ENCODE measurements at places on chromosomes 11 and 22. TPM values are rescaled to one million over a fixed set of nuclear protein-coding genes. Genes with fewer than 3 reads are reported as not detected.

MPEG1 gene
- total RNA-seq: 6.0 TPM

LINC01488 gene
- not detected for total RNA-seq

DNA sequence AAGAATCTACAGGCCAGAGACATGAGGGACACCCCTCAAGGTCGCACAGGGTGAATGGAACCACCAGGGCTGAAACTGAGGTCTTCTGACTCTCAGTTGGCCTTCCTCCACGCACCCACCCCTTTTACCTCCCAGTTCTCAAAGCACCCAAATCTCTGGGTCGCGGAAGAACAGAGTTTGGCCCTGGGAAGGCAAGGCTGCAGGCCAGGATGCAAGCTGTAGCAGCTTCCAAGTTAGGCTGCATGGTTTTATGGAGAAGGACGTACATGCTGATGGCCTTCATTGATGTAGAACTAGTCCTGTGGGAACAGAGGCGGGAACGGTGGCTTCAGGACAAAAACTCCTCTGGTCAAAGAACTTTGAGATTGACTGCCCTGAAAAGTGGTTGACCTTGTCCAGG is 143.5 kb upstream of the B3GAT1 start:
- no peaks in the 10 kb centered on the region for H3K27me3 ChIP-seq
- DNase-seq: no peak
- H3K4me3 ChIP-seq: no peak overlapping the region
- no peaks in the 10 kb centered on the region for H3K36me3 ChIP-seq
- H3K4me1 ChIP-seq: no peaks in the 10 kb centered on the region

- DNase-seq: no peak
- H3K27me3 ChIP-seq: peaks cover 21% of the 10 kb centered on the region
- H3K36me3 ChIP-seq: no peaks in the 10 kb centered on the region
- no peaks in the 10 kb centered on the region for H3K4me1 ChIP-seq
- no peak overlapping the region for H3K27ac ChIP-seq
Observed at GRCh38 chr22:49088801-49089791, 738.6 kb downstream of the BRD1 start.

GRCh38 chr11:119196833-119197483 is 9.2 kb upstream of the CBL start:
- DNase-seq: peak; percentile 63
- H3K4me1 ChIP-seq: no peaks in the 10 kb centered on the region
- H3K4me3 ChIP-seq: no peak overlapping the region
- no peaks in the 10 kb centered on the region for H3K36me3 ChIP-seq
- H3K27me3 ChIP-seq: no peaks in the 10 kb centered on the region

DNA sequence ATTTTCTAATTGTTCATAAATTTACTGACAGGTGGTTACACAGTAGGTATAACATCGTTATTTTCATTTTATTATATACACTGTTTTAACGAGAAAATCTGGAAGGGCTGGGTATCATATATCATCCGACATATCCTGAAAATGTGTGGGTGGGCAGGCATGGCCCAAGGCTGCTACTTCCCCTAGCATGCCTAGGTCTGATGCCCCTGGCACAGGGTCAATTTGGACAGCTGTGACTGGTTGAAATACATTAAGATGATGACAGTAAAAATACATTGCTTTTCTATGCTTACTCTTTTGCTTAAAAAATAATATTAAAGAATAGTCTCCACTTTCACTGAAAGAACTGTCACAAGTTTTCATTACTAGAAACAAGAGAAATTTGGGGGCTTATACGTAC is 908.8 kb downstream of the OPCML start:
- no peak overlapping the region for H3K27ac ChIP-seq
- no peaks in the 10 kb centered on the region for H3K4me1 ChIP-seq
- no peak for DNase-seq
- H3K4me3 ChIP-seq: no peak overlapping the region
- no peaks in the 10 kb centered on the region for H3K36me3 ChIP-seq
- H3K27me3 ChIP-seq: no peaks in the 10 kb centered on the region

- no peak for DNase-seq
- H3K27me3 ChIP-seq: no peaks in the 10 kb centered on the region
- H3K4me3 ChIP-seq: no peak overlapping the region
- no peaks in the 10 kb centered on the region for H3K4me1 ChIP-seq
Observed at GRCh38 chr11:93842461-93842860, 8.0 kb downstream of the VSTM5 start.

DNA sequence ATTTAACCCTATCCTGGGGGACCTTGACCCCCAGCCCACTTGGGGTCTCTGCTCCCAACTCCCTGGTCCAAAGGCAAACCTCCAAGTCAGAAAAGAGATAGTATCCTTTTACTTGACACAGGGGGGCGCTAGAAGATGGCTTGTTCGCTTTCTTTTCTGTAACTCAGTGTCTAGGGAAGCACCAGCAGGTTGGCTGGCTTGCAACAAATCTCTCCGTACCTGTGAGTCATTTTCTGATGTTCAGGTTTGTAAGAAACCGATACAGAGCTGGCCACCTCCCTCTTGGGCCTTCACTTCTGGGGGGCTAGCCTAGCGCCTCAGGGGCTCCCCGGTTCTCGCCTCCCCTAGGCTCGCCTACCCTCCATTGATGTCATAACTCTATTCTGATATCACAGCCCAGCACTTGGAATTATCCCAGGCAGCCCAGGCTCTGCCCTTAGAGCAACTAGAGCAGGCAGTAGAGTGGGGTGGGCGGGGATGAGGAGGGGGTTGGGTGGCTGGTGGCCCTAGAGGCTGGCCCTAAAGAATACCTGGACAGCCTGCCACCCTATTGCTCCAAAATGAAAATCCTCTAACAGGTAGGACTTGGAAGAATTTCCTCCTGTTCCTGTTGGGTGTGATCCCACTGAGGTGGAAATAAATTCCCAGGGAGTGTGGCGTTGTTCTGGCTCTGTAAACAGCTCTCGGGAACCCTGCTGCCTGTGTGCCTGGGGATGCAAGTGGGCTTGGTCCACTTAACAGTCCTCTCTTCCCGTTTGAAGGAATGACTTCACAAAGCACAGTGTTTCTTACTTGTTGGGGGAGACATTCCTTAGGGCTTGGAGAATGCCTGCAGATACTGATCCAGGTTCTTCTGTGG is 69.4 kb downstream of the OSBP2 start:
- no peak overlapping the region for H3K4me3 ChIP-seq
- DNase-seq: peak; percentile 44
- no peak overlapping the region for H3K27ac ChIP-seq
- no peaks in the 10 kb centered on the region for H3K4me1 ChIP-seq
- no peaks in the 10 kb centered on the region for H3K36me3 ChIP-seq
- H3K27me3 ChIP-seq: no peaks in the 10 kb centered on the region

DNA sequence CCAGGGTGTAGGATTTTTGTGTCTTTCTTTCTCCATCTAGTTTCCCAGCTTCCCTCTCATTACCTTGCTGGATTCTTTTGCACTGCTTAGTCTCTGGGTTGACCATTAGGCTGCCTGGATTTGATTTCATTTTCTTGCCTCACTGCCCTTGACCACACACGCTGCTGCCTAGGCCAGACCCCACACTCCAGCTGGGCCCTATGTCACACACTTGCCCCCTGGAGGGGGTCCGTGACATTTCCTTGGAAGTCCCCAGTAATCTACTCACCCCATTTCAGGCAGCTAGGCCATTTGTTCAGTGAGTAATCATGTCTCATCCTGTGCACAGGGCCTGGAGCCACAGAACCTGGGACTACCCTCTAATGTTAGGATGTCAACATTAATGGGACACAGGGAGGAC is 81.9 kb upstream of the SPON1 start:
- no peak overlapping the region for H3K27ac ChIP-seq
- H3K4me3 ChIP-seq: no peak overlapping the region
- no peaks in the 10 kb centered on the region for H3K4me1 ChIP-seq

- peak overlapping the region; percentile 34 for H3K27ac ChIP-seq
- H3K36me3 ChIP-seq: no peaks in the 10 kb centered on the region
- H3K4me1 ChIP-seq: peaks cover 2% of the 10 kb centered on the region
- H3K4me3 ChIP-seq: peak overlapping the region; percentile 73
Observed at GRCh38 chr22:50576070-50576469, 2.2 kb downstream of the CPT1B start.

RELT gene
- 2.1 TPM for total RNA-seq

SLC5A12 gene
- total RNA-seq: not detected

YPEL4 gene
- total RNA-seq: 0.93 TPM

GRCh38 chr11:15905366-15906104 is 450.8 kb downstream of the SOX6 start:
- no peak for DNase-seq
- H3K27me3 ChIP-seq: no peaks in the 10 kb centered on the region
- no peak overlapping the region for H3K27ac ChIP-seq
- no peaks in the 10 kb centered on the region for H3K36me3 ChIP-seq

DNA sequence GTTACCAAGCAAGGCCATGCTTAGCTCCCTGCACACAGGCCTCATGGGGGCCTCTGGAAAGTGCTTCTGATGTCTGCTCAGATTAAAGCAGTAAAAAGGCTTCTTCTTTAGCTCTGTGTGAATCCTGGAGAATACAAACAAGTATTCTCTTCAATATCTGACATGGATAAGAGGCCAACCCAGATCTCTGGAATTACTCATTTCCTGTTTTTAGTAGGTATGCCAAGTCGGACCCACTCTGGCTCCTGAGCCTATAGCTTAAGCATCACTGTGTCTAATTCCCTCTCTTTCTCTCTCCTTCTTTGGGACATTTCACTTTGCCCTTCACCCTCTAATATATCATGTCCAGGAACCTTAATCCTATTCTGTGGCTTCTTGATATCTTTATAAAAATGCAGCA is 529.6 kb upstream of the CCDC90B start:
- H3K27me3 ChIP-seq: no peaks in the 10 kb centered on the region
- no peak for DNase-seq
- H3K4me1 ChIP-seq: no peaks in the 10 kb centered on the region
- H3K4me3 ChIP-seq: no peak overlapping the region

Data from heart left ventricle (tissue), 16 donors.